ENCODE measurements at places on chromosomes 13 and 19.

GRCh38 chr19:2282062-2282861 is at the start of gene PEAK3:
PEAK3 (minus strand) TSS chr19:2282175; CDS start chr19:2280931, 1,244 bp downstream.
- DNase-seq = no peak

DNA sequence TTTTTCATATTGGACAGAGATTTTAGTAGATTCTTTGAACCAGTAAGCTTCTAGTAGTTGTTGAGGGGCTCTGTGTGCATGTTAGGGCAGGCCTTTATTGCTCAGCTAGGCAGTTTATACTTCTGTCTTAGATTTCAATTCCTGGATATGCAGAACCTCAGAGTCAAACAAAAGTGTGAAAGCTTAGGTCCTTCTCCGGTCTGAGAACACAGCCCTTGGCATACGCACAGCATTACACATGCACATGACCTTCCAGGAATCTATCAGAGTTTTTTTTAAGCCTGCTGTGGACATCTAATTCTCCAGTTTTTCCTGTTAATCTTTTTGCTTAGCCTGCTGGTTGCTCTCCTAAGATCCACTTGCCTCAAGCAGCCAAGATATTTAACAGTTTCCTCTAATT is 77.9 kb upstream of the KL start:
- DNase-seq = no peak

GRCh38 chr13:45626731-45627374 is 11.3 kb upstream of the ERICH6B start:
- no peak for DNase-seq

GRCh38 chr13:43277142-43277541 is 253.8 kb downstream of the DNAJC15 start:
- no peak for DNase-seq

- no peak for DNase-seq
Observed at GRCh38 chr19:38644719-38645118, 2.7 kb upstream of the ACTN4 start.

DNA sequence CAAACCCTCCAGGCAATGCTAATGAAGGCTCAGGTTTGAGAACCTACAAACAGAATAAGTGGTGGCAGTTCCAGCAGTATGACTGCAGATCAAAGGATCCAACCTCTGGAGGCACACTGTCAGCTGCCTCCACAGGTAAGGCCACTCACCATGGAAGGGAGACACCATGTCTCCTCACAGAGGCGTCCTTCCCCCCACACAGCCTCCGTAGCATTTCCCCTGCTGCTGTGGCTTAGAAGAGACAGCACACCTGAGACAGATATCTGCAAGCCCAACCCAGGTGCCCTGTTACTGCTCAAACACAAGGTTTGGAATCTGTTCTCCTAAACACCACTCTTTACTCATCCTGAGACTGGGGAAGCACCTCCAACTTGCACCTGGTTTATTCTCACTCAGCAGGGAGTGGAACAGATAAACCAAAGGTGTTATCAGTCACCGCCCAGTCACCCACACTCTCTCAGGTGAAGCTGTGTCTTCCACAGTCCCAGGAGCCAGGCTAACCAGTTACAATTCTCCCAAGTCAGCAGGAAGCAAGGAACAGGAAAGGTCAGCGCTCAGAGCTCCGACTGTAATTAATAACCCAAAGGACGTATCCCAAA is 311.2 kb downstream of the FOXO1 start:
- no peak for DNase-seq

DNA sequence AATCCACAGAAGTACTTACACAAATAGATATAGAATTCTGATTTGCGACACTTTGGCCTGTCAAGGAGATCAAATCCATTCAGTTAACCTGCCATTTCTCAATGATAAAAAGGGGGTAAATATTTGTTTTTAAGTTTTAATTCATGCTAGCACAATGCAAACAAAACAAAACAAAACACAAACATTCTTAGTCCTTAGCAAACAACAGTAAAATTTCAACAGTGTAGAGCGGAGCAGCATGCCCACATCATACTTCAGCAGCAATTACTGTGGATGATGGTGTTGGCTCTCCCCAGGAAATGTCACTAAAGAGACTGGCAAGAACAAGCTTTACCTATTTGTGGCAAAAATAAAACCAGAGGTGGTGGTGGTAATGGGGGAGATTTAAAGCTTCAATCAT is 625.2 kb upstream of the PCDH20 start:
- no peak for DNase-seq

- DNase-seq = no peak
Observed at GRCh38 chr19:1481224-1481892, 2.3 kb upstream of the C19orf25 start.

DNA sequence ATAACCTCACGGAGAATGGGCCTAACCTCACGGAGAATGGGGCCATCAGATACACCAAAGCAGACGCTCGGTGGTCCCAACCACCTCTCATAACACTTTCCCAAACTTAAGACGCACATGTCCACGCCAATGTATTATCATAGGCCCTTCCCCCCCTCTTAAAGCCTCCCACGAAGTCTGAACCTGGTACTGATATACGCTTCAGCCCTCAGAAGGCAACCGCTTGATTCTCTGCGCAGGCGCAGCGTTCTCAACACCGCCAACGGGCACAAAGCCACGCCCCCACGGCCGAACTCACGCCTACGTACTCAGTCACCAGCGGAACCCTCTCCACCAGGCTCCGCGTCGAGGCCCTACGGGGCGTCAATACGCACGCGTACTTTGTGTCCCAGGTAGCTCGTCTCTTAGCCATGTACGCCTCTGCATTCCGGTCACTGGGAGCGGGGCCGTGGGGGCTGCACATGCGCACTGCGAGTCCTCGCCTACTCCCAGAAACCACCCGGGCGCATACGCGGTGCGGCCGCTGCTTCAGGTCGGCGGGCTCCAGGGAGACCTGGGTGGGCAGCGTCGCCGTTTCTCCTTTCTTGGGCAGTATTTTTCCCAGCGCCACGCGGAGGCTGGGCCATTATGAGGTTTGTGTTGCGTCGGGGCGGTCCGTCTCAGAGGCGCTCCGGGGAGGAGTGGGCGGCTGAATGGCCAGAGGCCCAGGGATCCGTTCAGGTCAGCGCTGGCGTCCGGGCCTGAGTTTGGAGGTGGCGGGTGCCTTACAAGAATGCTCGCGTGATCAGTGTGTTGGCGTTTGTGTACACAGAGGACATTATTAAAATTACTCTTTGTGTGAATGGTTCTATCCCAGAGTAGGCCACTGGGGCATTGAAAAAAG is 25.3 kb downstream of the ZNF582 start:
- DNase-seq = peak; percentile 66

DNA sequence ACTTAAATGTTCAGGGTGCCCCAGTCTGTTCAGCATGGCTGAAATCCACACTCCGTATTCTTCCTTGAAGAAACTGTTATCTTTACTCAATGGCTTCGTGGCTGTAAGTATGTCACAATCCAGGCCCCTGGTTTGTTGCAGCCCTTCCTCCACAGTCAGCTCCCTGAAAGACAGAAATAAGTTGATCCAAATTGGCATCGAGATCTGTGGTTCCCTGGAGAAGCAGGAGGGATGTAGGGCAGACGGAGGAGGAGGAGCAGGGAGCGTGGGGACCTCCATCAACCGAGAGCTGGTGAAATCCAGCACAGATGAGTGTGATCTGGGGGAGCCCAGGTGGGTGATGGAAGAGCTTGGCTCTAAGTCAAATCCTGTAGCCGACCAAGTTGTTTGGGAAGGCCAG is 304 bp downstream of the TSPAN16 start:
- DNase-seq = no peak

DNA sequence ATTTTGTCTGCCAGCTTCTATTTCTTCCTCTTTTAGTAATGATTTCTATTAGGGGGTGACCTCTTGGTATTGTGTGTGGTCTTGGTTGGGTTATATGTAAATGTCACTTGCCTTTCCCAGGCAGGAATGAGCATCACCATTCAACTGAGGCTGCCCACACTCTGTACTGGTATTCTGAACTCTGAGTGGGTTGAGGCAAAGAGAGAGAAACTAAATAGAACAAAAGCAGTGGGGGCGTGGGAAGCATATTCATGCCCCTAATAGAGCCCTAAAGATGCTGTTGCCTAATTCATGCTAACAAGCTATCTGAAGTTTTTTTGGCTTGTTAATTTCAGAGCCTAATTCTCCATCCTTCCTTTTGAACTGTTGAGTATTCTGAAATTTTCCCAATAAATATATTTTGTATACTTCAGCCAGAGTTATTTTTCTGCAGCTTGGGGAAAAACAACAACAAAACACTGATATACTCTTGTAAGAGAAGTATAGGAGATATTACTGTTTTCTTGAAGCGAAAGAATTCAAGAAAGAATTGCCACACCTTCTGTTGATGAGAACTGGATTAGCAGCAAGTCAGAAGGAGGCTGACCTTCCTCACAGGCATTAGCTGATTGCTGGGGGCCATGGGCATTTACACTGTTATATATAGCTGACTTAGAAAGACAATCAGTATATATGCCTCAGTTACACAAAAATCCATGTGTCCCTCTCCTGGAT is 315.8 kb upstream of the KLF12 start:
- DNase-seq = no peak

GRCh38 chr13:85995788-85996418 is 196.7 kb upstream of the SLITRK6 start:
- no peak for DNase-seq

GRCh38 chr13:82898586-82898985 is 983.7 kb downstream of the SLITRK1 start:
- DNase-seq = no peak

DNA sequence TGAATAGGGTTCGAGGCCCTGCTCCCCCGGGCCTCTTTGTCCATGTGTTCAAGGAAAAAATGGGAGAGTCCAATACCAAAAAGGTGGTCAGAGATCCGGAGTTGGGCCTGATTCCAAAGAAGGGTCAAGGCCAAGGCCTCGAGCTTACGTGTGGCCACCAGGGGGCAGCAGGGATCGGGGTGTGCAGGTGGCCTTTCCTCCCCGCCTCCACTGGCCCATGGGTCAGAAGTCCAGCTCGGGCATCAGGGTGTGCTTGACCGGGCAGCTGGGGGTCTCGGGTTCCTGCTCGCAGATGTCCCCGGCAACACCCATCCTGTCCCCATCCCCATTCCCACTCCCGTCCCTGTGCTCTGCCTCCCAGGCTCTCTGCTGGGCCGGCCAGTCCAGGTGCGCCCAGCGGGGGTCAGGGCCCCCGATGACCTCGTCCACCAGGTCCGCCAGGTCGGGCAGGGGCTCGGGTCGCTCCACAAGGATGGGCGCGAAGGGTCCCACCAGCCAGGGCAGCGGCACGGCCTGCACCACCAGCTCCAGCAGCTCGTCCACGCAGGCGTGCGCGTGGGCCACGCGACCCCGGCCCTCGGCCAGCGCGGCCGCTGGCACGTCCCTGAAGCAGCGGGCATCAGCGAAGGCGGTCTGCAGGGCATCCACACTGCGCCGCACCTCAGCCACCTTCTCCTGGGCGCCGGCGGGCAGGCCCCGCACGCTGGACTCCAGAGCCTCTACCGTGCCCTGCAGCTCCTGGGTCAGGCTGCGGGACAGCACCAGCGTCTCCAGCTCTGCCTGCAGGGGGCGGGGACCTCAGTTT is 5.2 kb upstream of the PLIN4 start:
- DNase-seq = no peak

GRCh38 chr19:52938761-52939160 is 15.5 kb upstream of the ZNF888 start:
- DNase-seq = no peak

DNA sequence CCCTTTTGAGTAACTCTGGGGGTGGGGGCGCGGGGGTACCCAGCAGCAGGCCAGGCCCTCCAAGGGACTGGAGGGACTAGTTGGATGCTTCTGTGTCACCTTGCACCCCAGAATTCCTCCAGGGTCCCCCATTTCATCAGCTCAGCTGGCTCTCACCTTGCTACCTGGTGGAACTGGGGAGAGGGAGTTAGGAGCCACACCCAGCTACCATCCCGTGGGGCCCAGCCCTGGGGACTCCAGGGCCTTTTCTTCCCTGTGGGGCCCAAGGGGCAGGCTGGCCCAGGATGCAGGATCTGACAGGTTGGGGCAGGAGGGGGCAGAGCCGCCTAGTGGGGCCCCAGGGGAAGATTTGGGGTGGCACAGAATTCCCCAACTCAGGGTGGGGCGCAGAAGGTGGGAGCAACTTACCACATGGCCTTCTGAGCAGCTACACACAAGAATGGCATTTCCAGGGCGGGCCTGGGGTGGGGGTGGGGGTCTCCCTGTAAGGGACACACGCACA is 32.8 kb upstream of the NANOS3 start:
- no peak for DNase-seq

DNA sequence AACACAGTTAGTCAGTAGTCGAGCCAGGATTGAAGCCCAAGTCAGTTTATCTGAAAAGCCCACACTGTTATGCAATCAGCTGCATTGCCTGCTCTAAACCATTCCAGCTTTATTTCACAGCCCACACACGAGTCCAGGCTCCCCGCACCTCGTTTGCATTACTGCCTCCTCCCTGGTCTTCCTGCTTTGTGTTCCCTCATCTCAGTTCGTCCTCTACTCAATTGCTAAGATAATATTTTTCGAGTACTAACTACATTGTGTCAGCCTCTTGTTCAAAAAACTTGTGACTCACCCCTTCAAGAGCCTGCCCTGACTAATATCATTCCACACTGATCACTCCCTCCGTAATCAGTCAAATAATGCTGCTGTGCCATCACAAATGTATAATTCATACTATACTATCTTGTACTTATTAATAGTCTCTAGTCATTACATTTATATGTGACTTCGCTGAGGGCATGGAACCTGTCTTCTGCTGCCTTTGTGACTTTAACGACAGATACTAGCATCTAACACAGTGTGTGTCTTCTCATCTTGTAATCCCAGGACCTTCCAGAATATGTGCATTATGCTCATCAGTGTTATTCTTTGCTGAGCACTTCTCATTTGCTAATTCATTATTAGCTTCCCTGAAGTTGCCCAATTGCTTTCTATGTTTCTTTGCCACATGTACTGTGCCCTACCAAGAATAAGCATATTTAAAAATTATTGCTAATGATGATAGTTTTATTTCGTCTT is 26.2 kb upstream of the WDFY2 start:
- DNase-seq = no peak

DNA sequence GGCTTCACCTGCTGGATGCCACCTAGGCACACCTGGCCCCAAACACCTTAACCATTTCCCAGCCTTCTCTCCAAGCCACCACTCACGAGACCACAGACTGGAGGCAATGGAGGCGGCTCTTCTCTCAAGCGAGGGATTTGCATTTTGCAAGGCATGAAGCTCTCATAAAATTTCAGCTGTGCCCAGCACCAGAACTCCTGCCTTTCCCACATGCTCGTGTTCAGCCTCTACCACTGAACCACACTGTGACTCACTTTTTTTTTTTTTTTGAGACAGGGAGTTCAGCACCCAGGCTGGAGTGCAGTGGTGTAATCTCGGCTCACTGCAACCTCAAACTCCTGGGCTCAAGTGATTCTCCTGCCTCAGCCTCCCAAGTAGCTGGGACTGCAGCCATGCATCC is 10.6 kb downstream of the NANOS3 start:
- DNase-seq = no peak

DNA sequence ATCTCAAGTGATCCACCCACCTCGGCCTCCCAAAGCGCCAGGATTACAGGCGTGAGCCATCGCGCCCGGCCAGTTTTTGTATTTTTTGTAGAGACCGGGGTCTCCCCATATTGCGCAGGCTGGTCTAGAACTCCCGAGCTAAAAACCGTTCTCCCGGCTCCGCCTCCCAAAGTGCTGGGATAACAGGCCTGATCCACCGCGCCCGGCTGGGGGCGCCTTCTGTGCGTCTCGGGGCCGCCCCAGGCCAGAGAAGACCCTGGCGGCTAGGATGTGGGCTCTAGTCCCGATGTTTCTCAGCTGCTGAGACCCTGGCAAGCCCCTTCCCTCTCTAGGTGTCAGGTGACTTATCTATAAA is 3.6 kb downstream of the ARHGAP45 start:
- no peak for DNase-seq

GRCh38 chr13:99958406-99959126 is 13.0 kb downstream of the ZIC5 start:
- no peak for DNase-seq

All from stimulated activated CD8-positive, alpha-beta memory T cell treated with anti-CD3 and anti-CD28 coated beads, Interleukin-12 subunit alpha, Interleukin-12 subunit beta, amount 100 ng/mL, for 4 hours (primary cell).